Esophagus muscularis mucosa (tissue), 4 donors: ENCODE measurements at places on chromosomes 13 and 19. TPM values are rescaled to one million over a fixed set of nuclear protein-coding genes. Genes with fewer than 3 reads are reported as not detected.

GRCh38 chr19:49056101-49056901 is 1.2 kb downstream of the CGB7 start:
- no peak for DNase-seq

GRCh38 chr19:30049846-30050667 is 108.0 kb downstream of the URI1 start:
- peak; percentile 21 for DNase-seq

GRCh38 chr19:28297586-28298157 is 915.3 kb downstream of the UQCRFS1 start:
- no peak for DNase-seq

- DNase-seq = no peak
These were observed 38.1 kb upstream of the RANBP3 start for GRCh38 chr19:6015841-6016545.

DNA sequence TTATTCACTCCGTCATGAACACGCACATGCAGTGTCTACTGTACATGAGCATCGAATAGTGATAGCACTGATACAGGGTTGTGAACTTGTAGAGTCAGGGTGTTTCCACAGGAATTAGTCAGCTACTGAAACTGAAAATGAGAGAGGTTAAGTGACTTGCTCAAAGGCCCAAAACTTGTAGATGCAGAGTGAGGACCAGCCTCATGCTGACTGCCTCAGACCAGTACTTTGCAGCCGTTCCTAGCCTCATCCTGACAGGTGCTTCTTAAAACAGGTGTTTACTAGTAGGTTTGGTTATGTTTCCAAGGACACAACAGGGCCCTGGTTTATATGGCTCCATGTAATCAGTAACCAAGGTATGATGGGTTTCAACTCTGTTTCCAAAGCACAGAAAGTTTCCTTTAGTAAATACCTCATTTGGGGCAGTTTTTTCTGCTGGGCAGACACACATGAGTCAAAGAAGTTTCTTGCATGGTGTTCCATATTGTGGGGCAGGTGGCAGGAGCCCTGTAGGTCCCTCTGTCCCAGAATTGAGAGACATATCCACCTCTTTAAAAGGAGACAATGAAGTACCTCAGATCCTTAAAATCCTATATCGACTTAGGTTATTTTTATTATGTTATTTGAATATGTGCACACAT is 16.0 kb downstream of the FGF9 start:
- DNase-seq = no peak

EDNRB gene
- total RNA-seq = 48.5 TPM

NOVA2 gene
- total RNA-seq = 1.2 TPM

CYP2S1 gene
- 2.5 TPM for total RNA-seq

ZNF101 gene
- 4.5 TPM for total RNA-seq
